SK-N-DZ (cell line): ENCODE measurements at places on chromosomes 2 and 18.

GRCh38 chr2:1460851-1461418, 47.7 kb downstream of the TPO start:
- no peak for DNase-seq

GRCh38 chr2:24707143-24707542, 86.0 kb downstream of the PTRHD1 start:
- no peak for DNase-seq

DNA sequence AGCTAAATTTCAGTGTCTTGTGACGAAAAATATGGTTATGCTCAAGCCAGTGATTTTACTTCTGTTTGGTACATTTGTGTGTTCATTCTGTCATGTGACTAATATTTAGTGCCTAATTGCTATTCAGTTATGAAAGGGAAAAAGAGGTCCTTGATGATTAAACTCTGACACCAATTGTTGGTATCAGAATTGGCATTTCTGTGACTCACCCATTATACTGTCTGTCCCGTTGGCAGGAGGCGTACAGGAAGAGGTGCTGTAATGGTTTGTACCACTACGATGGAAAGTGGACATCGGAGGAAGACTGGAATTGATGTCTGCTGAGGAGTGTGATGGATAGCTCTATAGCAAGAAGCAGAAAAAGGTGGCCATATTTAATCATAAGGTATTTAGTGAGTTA, 310.4 kb upstream of the CCDC68 start:
- no peak for DNase-seq

- DNase-seq = no peak
Measured at GRCh38 chr2:102832789-102833188, 71.0 kb downstream of the TMEM182 start.

GRCh38 chr18:36412778-36413177, 115.3 kb downstream of the FHOD3 start:
- peak; percentile 57 for DNase-seq
